Foreskin fibroblast (primary cell): ENCODE measurements at places on chromosomes 13 and 19.

DNA sequence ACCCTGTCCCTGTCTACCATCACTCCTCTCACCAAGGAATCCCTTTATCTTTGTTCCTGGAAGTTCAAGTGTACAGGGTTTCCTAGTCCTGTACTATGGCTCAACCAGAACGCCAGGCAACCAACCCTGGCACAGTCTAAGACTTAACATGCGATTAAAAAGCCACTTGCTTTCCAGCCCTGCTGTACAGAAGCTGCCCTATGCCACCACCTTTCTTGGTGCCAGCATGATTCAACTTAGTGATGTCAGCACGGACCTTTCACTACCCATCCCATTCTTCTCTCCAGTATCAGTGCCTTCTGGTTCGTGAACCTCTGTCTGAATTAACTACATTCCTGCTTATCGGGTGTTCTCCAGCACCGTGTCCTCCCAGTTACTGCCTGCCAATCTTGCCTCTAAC lies 151.1 kb downstream of the KLF12 start:
- DNase-seq: no peak

DNA sequence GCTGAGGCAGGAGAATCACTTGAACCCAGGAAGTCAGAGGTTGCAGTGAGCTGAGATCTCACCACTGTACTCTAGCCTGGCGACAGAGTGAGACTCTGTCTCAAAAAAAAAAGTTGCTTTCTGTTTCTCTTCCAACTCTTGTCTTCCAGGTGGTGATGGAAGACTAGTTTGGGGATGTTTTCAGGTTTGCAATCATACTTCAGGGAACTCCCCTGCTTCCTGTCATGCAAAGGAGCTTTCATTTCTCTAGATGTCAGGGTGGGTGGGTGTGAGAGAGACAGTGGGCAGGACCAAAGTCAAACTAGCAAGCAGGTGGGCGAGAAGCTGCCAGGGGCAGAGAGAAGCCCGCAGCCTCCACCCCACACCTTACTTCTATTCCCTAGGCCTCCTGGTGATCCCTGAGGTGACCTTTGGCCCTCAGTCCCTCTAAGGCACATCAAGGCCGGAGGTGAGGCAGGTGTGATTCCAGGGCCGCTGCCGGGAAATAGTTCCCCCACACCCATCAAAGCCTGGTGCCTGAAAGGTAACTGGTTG lies 25.7 kb downstream of the CCNE1 start:
- no peak for DNase-seq

- DNase-seq: no peak
These were observed 675 bp downstream of the PPP1R14A start for GRCh38 chr19:38255383-38256014.

DNA sequence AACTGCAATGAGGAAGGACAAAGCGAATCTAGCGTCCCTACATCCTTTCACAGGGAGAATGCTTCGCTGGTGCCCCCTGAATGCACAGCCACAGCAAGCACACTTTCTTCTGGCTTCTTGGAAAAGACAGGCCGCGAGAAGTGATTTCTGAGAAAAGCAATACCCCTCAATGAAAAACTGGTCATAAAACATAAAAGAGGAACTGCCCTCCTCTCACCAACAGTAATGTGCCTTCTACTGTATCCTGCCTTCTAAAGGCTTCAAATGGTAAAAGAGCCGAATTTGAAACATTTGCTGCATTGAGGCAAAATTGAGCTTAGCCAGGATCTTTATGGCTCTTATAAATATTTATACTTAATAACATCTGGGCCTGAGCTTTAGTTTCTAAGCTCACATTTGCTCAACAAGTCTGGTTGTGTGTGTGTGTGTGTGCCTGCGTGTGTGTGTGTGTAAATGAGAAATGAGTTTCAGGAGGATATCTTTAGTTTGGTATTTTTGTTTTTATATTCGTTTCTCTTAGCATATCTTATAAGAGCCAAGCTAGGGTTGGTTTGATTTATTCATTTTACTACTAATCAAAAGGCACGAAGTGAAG lies 246.1 kb upstream of the MAB21L1 start:
- no peak for DNase-seq

DNA sequence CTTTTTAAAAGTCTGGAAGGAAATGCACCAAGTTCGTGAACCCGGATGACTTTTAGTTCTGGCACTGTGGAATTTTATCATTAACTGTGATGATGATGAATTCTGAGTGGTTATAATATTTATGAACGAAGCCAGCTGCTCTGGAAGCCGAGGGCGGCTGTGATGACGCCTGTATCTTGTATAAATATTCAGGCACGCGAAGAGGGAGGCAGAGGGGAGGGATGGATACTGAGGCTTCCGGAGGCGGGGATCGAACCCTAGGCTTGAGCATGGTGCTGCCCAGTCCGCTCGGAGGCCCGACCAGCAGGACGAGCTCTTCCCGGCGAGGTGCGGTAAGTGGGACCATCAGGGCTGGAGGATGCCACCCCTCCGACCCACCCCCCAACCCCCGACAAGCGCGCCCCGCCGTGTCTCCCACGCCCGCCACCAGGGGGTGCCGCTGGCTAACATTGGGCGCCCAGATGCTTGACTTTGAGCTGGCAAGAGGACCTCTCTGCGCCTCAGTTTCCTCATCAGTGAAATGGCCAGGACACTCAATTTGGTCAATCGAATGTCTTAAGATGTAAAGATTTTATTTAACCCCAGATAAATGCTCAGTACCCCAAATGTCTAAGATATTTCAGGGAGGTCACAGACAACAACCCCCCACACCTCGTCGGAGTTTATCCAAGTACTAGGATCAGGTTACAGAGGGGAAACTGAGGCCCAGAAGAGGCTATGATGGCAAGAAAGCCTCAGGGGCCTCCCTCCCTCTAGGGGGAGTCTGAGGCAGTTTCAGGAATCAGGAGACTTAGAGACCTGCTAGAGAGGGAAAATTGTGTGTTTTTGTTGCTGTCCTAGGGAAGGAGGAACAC lies 4.5 kb upstream of the RAB3A start:
- DNase-seq: peak; percentile 88

DNA sequence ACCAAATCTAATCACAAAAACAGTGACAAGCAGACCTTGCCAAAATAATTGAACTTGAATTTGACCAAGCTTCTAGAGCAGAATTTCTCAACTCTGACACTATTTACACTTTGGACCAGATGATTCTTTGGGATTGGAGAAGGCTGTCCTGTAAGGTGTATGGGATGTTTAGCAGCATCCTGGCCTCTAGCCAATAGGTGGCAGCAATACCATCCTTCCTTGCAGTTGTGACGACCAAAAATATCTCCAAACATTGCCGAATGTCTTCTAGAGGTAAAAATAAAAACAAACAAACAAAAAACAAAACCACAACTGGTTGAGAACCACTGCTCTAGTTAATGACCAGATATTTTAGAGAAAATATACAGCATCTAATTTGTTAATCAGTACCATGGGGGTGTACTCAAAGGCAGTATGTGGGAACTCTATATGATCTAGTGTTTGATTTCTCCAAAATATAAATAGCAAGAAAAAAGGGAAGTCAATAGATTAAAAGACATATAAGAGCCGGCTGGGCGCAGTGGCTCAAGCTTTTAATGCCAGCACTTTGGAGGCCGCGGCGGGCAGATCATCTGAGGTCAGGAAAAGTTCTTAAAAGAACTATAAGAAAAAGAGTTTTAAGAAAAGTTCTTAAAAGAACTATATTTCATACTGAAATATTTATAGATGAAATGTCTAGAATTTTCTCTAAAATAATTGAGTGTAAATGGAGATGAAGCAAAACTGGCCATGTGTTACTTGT lies 60.9 kb upstream of the ZNF527 start:
- DNase-seq: peak; percentile 8
